ENCODE measurements at places on chromosomes 13 and 19.
A peak's percentile ranks its signal among the peaks of the same experiment; 100 is the strongest.

GRCh38 chr19:46133101-46133627 lies 8.7 kb upstream of the IGFL3 start:
- DNase-seq: peak; percentile 77

DNA sequence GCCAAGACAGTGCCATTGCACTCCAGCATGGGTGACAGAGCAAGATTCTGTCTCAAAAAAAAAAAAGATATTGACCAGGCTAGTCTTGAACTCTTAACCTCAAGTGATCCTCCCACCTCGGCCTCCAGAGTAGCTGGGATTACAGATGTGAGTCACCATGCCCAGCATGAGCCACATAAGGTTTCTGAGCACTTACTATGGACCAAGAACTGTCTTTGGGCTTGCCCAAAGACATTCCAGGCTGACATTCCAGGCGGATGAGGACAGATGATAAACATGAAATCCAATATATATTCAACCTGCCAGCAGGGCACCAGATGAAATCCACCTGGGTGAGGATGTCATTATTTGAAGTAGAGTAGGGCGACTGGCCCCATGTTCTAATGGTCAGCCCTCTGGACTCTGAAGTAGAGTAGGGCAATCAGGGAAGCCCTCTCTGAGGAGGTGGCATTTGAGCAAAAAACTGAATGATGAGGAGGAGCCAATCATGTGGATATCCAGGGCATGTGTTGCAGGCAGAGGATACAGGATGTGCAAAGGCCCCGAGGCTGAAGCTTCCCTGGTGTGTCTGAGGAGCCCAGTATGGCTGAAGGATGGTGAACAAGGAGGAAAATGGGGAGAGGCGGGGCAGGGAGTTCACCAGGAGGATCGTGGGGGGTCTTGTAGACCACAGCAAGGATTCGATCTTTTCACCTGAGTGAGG lies 4.0 kb downstream of the C19orf38 start:
- DNase-seq: no peak

DNA sequence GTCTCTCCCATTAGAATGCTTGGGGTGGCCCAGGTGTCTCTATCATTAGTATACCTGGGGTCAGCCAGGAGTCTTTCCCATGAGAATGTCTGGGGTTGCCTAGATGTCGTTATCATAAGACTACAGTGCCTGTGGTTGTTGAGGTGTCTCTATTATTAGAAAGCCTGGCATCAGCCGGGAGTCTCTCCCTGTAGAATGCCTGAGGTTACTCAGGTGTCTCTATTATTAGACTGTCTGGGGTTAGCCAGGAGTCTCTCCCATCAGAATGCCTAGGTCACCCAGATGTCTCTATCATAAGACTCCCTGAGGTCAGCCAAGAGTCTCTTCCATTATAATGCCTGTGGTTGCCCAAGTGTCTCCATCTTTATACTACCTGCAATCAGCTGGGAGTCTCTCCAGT lies 1541.1 kb downstream of the UQCRFS1 start:
- no peak for DNase-seq

DNA sequence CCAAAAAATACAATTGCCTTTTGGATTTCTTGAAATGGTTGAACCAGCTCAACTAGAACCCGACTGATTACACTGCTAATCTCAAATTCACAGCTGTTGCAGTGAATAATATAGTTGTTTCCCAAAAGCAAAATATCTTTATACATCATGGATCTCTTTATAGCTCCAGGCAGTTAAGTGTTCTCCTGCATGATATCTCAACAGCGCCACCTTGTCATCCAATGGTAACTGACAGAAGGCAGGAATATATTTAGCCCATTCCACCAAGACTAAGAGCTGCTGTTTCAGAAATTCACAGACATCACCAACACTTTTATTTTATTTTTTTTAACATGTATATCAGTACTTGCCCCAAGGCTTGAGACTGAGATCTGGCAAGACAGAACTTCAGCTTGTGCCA lies 1141.0 kb upstream of the PRR20A start:
- DNase-seq: no peak

- DNase-seq: no peak
Observed at GRCh38 chr13:49759503-49759902, 33.0 kb downstream of the KPNA3 start.

GRCh38 chr19:11210656-11210928 lies 13.2 kb upstream of the KANK2 start:
- DNase-seq: no peak

DNA sequence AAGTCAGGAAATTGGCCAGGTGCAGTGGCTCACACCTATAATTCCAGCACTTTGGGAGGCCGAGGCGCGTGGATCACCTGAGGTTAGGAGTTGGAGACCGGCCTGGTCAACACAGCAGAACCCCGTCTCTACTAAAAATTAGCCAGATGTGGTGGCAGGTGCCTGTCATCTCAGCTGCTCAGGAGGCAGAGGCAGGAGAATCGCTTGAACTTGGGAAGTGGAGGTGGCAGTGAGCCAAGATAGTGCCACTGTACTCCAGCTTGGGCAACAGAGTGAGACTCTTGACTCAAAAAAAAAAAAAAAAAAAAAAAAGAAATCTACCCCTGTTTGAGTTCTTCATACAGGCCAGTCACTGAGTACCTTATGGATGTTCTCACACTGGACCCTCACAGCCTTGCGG lies 42.0 kb downstream of the SLC15A1 start:
- DNase-seq: no peak

GRCh38 chr13:106835477-106835876 lies 267.5 kb upstream of the ARGLU1 start:
- DNase-seq: no peak

- no peak for DNase-seq
Observed at GRCh38 chr19:21314676-21315075, 14.5 kb downstream of the ZNF708 start.

DNA sequence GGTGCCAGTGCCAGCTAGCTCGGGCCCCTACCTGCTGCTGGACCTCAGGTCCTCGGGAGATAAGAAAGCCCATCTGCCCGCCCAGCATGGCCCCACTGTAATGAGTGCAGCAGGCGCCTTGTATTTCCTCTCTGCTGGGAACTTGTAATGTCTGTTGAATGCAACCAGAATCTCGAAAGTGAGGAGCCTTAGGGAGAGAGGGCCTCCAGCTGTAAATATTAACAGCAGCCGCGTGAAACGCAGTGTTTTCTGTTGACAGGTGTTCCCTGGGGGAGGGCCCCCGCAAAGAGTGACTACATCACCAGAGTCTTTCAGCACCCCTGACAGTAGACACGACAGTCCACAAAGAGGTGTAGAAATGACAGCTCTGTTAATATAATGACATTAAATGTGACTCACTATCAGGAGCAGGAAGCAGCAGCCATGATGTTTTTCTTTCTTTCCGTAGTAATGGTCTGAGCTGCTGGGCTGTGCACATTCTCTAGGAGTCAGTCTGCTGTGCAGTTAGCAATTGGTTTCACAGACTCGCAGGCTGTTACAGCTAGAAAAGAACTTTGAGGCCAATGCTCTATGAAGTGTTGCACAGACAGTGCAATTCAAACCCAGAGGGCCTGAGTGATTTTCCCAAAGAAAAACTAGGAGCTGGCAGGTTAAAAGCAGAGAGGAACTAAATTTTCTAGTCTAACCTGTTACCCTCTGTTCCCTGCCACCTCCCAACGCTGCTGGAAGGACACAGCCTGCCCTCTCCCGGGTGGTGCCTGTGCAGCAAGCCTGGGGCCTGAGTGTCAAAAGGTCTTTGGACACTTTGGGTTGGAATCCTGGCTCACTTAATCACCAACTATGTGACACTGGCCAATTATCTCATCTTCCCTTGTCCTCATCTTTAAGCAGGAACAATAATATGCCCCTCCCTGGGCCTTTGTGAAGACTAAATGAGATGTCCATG lies 58.6 kb upstream of the WASF3 start:
- no peak for DNase-seq

- DNase-seq: no peak
Observed at GRCh38 chr13:37482331-37482730, 116.2 kb downstream of the POSTN start.

Data from AG09319 (cell line).